ENCODE measurements at places on chromosomes 7 and 10.

- H3K36me3 ChIP-seq: no peaks in the 10 kb centered on the region
- H3K4me1 ChIP-seq: no peaks in the 10 kb centered on the region
- H3K27me3 ChIP-seq: peaks cover 3% of the 10 kb centered on the region
Measured at GRCh38 chr10:127485153-127485857, 63.8 kb upstream of the NPS start.

GRCh38 chr7:77788327-77788902 is 9.8 kb downstream of the TMEM60 start:
- DNase-seq: no peak
- H3K27me3 ChIP-seq: no peaks in the 10 kb centered on the region
- no peak overlapping the region for H3K4me3 ChIP-seq
- peaks cover 3% of the 10 kb centered on the region for H3K4me1 ChIP-seq

DNA sequence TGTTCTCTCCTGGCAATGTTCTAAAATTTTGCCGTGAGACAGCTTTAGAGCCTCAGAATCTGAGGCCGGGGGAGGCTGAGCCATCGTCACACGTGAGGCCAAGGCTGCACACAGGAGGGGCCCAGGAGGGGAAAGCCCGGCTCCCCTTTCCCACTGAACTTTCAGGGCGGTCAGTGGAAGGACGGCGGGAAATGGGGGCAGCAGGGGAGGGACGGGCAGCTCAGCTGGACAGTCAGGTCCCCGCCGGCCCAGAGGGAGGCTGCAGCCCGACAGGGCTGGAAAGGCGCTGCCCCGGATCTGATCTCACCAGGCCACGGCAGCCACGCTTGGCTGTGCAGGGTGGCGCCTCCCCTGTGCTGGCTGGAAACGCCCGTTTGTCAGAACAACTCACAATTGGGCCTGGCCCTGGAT is 43.3 kb upstream of the ADGRA1 start:
- H3K27me3 ChIP-seq: peaks cover 5% of the 10 kb centered on the region
- no peak overlapping the region for H3K4me3 ChIP-seq
- H3K36me3 ChIP-seq: no peaks in the 10 kb centered on the region
- H3K27ac ChIP-seq: no peak overlapping the region
- H3K4me1 ChIP-seq: no peaks in the 10 kb centered on the region
- DNase-seq: no peak

DNA sequence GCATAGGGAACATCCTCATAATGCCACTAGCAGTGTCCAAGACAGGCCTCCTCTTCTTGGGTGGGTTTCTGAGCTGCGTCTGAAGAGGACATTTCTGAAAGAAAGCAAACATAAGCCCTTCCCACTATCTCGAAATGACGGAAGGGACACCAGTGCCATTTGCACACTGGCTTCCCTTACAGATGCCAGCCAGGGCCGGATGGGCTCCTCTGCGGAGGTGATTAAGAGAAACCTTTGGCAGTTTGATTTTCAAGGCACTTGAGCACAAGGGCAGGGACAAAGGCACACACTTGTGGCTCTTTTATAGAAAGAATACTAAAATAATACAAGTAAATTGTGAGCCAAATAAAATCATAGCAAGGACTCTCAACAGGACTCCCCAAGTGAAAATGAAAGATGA is 106.6 kb upstream of the CELF2 start:
- DNase-seq: no peak
- no peak overlapping the region for H3K4me3 ChIP-seq
- no peaks in the 10 kb centered on the region for H3K4me1 ChIP-seq
- H3K27ac ChIP-seq: no peak overlapping the region
- H3K36me3 ChIP-seq: no peaks in the 10 kb centered on the region

DNA sequence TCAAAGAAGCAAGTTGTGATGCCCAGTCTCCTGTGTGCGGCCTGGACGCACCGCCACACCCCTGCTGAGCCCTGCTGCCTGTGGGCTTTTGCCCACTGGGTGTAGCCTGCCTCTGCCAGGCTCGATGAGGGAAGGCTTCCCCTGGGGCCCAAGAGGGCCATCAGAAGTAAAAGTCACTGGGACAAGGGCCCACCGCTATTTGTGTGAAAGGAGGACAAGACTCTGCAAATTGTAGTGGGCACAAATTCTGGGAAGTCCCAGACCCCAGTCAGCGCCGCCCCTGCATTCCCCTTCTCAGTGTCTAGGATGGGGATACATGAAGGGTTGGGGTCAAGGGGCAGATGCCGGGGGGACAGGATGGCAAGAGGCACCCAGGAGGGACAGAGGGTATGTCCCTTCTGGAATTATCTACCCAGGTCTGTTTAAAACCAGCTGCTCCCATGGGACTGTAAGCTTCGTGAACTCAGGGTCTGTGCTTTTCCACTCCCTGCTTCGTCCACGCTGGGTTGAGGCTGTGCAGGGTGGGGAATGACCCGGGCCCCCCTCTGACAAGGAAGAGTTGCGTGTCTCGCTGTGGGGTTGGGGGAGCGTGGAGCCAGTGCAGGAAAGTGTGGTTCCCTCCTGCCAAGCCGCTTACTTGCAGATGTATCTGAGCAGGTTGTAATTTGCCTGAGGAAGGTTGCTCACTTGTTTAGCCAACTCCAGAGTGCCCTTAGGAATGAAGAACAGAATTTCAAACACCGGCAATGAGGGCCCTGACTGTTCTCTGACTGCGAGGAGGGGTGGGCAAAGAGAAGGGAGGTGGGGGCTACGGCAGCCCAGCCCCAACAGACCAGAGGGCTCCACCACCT is 147.2 kb downstream of the MAPK8 start:
- H3K36me3 ChIP-seq: no peaks in the 10 kb centered on the region
- DNase-seq: no peak
- H3K4me1 ChIP-seq: no peaks in the 10 kb centered on the region
- no peak overlapping the region for H3K4me3 ChIP-seq

- no peak overlapping the region for H3K27ac ChIP-seq
- no peak overlapping the region for H3K4me3 ChIP-seq
- no peaks in the 10 kb centered on the region for H3K27me3 ChIP-seq
- no peaks in the 10 kb centered on the region for H3K36me3 ChIP-seq
- no peaks in the 10 kb centered on the region for H3K4me1 ChIP-seq
Measured at GRCh38 chr7:68663392-68663791, 934.9 kb upstream of the AUTS2 start.

DNA sequence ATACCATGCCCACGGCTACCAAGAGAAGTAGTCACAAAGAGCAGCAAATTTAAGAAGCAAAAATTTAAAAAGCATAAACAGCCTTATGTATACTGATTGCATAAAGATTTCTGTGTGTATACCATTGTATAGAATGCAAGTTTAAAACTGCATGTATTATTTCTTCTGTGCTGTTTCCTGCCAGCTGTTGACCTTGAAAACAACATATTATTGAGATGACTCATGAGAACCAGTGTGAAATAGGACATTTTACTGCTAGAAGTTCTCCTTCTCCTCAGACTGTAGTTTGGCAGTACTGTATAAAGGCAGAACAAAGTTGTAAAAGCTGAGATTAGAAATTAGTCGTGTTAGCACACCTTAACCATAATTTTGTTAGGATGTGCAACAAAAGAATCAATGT is 42.3 kb upstream of the SGCE start:
- peaks cover 4% of the 10 kb centered on the region for H3K4me1 ChIP-seq
- H3K27me3 ChIP-seq: no peaks in the 10 kb centered on the region
- H3K27ac ChIP-seq: no peak overlapping the region
- no peak overlapping the region for H3K4me3 ChIP-seq
- no peak for DNase-seq
- no peaks in the 10 kb centered on the region for H3K36me3 ChIP-seq

DNA sequence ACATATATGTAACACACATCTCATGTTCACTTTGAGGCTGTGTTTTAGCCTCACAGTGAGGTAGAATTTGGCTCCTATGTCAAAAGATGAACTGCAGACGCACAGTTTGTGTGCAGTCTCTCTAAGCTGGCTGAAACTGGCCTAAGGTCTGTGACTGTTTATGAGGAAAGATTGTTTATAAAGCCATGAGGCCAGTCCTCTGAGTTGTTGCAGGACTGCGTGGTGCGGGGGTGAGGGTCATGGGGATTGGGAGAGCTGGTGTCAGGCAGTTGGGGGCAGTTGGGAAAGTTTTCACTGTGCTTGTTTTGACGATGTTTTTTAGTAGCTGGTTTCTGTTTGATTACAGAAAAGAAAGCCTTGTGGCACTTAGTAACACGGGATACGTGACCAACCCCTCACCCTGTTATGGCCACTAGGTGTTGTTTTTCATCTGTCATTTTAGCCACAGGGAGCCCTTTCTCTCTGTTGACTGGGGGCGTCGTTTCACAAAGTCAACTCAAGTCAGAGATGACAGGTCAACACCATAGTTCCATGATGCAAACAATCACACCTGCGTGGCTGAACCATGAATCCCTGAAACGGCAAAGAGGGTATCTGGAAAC is 310.9 kb downstream of the CCDC3 start:
- no peaks in the 10 kb centered on the region for H3K27me3 ChIP-seq
- H3K4me1 ChIP-seq: no peaks in the 10 kb centered on the region
- no peak overlapping the region for H3K27ac ChIP-seq
- H3K4me3 ChIP-seq: no peak overlapping the region

DNA sequence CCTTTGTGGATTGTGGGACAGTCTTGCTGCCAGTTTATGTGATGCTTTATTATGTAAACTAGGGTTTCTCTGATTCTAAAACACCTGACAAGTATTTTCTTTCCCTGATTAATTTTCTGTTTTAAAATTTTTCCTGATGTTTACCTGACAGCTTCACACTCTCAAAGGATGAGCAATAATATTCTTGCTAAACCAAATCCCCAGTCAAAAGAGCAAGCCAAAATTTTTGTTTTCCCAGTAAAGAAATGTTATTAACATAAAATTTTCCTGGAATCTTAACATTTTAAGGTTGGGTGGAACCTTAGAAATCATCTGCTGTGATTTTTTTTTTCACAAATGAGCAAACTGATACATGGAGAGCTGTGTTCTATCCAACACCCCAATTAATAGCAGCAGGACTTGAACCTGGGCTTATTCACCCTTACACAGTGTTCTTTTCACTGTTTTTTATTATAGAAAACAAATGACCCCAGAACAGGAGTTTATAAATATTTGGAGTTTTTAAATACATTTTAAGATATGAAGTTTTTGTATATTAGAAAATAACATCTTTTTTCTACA is 185.2 kb upstream of the VIPR2 start:
- H3K27ac ChIP-seq: no peak overlapping the region
- no peak for DNase-seq
- H3K4me1 ChIP-seq: no peaks in the 10 kb centered on the region
- no peaks in the 10 kb centered on the region for H3K27me3 ChIP-seq
- H3K36me3 ChIP-seq: no peaks in the 10 kb centered on the region
- no peak overlapping the region for H3K4me3 ChIP-seq

GRCh38 chr7:89503281-89503680 is 651.0 kb upstream of the STEAP1 start:
- no peak overlapping the region for H3K27ac ChIP-seq
- no peak overlapping the region for H3K4me3 ChIP-seq
- no peaks in the 10 kb centered on the region for H3K36me3 ChIP-seq
- H3K4me1 ChIP-seq: no peaks in the 10 kb centered on the region

- peaks cover 18% of the 10 kb centered on the region for H3K4me1 ChIP-seq
- H3K4me3 ChIP-seq: no peak overlapping the region
- H3K27me3 ChIP-seq: no peaks in the 10 kb centered on the region
- peak overlapping the region; percentile 39 for H3K27ac ChIP-seq
- DNase-seq: no peak
Measured at GRCh38 chr10:34758447-34758996, 56.6 kb downstream of the PARD3 start.

DNA sequence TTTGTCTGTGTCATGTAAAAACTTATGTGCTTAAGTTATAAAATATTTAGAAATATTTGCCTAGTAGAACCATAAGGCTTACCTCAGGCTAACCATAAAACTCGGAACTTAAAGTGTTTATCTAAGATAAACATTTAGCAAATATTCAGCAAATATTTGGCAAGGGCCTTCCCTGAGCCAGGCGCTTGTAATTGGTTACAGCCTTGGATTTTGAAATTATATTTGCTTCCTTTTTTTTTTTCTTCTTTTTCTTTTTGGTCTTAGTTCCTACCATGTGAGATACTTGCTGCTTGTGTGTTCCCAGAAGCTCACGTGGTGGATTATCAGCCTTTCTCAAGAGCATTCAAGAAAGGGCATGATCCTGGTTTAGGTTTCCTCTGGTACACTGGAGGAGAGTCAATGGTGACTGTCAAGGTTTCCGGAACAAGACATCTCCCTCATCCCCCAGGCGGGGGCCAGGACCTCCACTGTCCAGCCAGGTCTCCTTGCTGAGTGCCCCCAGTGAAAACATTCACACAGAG is 5.2 kb upstream of the BRI3 start:
- no peak overlapping the region for H3K4me3 ChIP-seq
- H3K27me3 ChIP-seq: no peaks in the 10 kb centered on the region
- H3K27ac ChIP-seq: peak overlapping the region; percentile 87
- no peaks in the 10 kb centered on the region for H3K36me3 ChIP-seq
- peaks cover 16% of the 10 kb centered on the region for H3K4me1 ChIP-seq

- peak; percentile 58 for DNase-seq
- H3K4me3 ChIP-seq: no peak overlapping the region
- no peak overlapping the region for H3K27ac ChIP-seq
- H3K27me3 ChIP-seq: no peaks in the 10 kb centered on the region
- no peaks in the 10 kb centered on the region for H3K36me3 ChIP-seq
Measured at GRCh38 chr10:7826971-7827370, 8.7 kb downstream of the TAF3 start.

- H3K27ac ChIP-seq: no peak overlapping the region
- no peaks in the 10 kb centered on the region for H3K36me3 ChIP-seq
- DNase-seq: no peak
- no peaks in the 10 kb centered on the region for H3K27me3 ChIP-seq
Measured at GRCh38 chr7:7486362-7486761, 49.3 kb downstream of the COL28A1 start.

DNA sequence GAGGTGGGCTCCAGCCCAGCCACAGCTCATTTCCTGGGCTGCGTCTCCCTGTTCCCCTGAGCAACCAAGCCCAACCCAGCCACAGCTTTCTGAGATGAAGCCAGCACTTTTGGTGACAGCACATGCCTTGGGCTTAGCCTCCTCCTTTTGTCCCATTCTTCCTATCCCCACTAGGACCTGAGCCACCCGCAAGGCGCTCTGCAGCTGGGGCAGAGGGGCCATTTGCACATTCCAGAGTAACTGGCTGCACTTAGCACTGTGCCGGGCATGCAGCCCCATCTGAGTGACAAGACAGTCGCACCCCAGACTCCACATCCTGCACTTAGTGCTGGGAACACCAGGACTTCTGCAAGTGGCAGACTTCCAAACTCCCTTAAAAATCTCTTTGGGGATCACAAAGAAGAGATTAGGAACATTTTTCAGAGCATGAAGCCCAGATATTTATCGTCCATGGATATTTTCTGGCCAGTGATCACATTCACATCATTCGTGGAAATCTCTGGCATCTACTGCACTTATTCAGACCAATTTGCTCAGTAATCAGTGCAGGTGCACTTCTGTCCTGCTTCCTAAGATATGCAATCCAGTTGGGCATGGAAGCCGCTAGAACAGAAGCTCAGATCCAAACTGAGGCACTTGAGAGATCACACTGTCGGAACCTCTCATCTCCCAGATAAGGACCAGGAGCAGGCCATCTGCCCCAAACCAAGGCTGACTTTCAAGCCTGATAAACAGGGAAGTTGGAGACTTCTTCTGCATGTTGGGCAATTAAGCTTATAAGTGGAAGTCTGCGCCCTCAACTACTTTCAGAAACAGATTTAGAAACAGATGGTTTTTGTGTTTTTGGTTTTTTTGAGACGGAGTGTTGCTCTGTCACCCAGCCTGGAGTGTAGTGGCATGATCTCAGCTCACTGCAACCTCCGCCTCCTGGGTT is 26.4 kb downstream of the CHST15 start:
- no peaks in the 10 kb centered on the region for H3K27me3 ChIP-seq
- no peaks in the 10 kb centered on the region for H3K36me3 ChIP-seq
- H3K4me3 ChIP-seq: no peak overlapping the region
- no peaks in the 10 kb centered on the region for H3K4me1 ChIP-seq

- no peak overlapping the region for H3K27ac ChIP-seq
- H3K36me3 ChIP-seq: no peaks in the 10 kb centered on the region
- no peak for DNase-seq
- no peaks in the 10 kb centered on the region for H3K27me3 ChIP-seq
- H3K4me3 ChIP-seq: no peak overlapping the region
Measured at GRCh38 chr7:17139081-17139480, 159.4 kb upstream of the AHR start.

All from pancreas (tissue), 10 donors.